ENCODE measurements at places on chromosomes 6 and 20.

GRCh38 chr6:170188571-170189001 lies 102.3 kb downstream of the DLL1 start:
- DNase-seq = no peak

GRCh38 chr20:38890497-38890818 lies 35.8 kb upstream of the FAM83D start:
- no peak for DNase-seq

DNA sequence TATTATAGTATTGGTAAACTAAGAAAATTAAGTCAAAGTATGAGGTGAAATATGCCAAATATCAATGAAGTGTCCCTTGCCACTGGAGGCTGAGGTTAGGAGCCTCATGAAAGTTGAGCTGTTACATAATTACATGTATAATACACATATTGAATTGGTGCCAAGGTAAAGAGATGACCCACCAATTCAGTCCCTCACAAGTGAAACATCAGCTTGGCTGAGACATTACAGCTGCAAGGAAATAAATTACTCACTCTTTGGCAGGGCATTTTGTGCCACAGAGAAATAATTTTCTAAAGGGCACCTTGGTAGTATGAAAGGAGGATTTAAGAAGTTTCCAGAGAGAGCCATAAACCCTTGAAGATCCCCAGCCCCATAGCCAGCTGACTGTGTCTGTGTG lies 127.4 kb downstream of the ADGRG6 start:
- no peak for DNase-seq

- DNase-seq = no peak
These were observed 7.5 kb upstream of the HRH3 start for GRCh38 chr20:62227591-62227976.

GRCh38 chr20:4548552-4548951 lies 173.2 kb upstream of the PRND start:
- no peak for DNase-seq

GRCh38 chr6:100392423-100392822 lies 72.3 kb downstream of the SIM1 start:
- DNase-seq = no peak

- DNase-seq = no peak
These were observed 77.1 kb downstream of the TMEM170B start for GRCh38 chr6:11614534-11615213.

Data from NCI-H2081 treated with DMSO at 0.1 percent for 48 hours (cell line).